ENCODE measurements at places on chromosomes 6 and 20.
A peak's percentile ranks its signal among the peaks of the same experiment; 100 is the strongest.

DNA sequence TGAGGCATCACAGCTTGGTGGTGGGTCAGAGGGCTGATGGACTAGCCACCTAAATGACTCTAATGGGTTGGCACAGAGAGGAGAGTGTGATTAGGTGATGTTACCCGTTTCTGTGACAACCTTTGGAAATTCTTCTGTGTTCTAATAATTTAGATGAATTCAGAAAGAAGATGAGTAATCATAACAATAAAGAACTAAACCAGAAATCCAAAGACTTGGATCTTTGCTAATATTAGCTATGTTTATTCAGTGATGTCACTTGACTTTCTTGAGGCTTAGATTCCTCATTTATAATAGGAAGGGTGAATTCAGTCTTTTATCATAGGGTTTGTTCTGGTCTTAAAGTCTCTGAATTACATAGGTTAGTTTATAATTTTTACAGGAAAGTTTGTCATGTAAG, 19.9 kb downstream of the CRYBG1 start:
- no peak for DNase-seq

GRCh38 chr20:53750827-53751619, 157.4 kb upstream of the ZNF217 start:
- peak; percentile 33 for DNase-seq

- peak; percentile 79 for DNase-seq
Observed at GRCh38 chr20:63102721-63103375, 96.1 kb upstream of the BHLHE23 start.

- DNase-seq, result no peak
Observed at GRCh38 chr6:163300838-163301237, 113.7 kb upstream of the QKI start.

GRCh38 chr6:27136978-27137814, 110.3 kb upstream of the PRSS16 start:
- DNase-seq, result no peak

- no peak for DNase-seq
Observed at GRCh38 chr6:131754088-131754487, 43.3 kb upstream of the CTAGE9 start.

GRCh38 chr20:20815711-20816455, 103.4 kb upstream of the RALGAPA2 start:
- no peak for DNase-seq

DNA sequence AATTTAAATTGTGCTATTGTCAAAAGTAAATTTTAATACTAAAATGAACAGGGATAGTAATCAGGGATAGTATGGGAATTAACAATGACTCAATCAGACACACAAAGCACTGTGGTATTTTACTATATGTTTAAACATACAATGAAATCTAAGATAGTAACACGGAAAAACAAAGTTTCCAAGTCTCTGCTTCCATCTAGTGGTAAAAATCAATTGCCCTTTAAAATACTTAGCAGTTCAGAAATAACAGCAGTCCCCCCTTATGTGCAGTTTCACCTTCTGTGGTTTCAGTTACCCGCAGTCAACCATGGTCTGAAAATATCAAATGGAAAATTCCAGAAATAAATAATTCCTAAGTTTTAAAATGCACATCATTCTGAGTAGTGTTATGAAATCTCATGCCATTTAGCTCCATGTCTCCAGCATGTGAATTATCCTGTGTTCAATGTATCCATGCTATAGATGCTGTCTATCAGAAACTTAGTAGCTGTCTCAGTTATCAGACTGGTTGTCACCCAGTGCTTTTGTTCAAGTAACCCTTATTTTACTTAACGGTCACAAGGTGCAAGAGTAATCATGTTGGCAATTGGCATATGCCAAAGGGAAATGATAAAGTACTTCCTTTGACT, 58.5 kb downstream of the AHI1 start:
- no peak for DNase-seq

DNA sequence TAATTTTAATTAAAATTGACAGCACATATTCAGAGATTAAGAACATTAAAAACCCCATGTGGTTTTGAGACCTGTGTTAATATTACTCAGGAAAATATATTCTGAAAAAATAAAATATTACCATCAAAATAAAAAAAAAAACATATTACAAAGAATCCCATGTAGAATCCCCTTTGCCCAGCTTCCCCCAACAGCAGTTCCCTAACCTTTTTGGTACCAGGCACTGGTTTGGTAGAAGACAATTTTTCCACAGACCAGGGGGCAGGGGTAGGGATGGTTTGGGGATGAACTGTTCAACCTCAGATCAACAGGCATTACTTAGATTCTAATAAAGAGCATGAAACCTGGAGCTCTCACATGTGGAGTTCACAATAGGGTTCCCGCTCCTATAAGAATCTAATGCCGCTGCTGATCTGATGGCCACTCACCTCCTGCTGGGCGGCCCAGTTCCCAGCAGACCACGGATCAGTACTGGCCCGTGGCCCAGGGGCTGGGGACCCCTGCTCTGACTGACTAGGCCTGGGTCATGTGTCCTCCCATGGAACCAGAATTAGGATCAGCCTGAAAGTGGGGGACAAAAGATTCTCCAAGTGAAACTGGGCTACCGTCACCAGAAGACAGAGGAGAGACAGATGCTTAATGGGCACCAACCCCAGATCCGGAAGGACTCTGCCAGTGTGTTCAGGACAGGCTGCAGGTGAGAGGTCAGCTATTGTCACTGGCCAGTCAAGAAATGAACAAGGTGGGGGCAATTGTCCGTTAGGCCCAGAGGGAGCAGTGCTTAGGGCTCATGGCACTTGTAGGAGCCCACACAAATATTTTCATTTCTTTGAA, 235.5 kb downstream of the PREX1 start:
- no peak for DNase-seq

DNA sequence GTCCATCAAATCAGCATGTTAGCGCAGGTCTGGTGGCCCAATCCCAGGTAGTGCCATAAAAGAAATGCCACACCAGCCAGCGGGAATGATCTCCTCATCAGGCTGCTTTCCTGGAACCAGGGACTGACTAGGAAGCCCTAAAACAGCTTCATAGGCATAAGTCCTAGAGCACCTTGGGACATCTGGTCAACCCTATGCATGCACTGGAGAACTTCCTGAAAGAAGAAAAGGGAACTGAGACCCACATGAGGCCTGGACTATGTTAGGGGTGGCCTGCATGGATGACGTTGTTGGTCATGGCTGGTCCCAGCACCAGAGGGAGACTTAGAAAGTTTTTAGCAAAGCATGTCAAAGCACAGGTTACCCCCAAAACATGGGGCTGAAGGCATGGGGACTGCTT, 7.6 kb upstream of the KCNK16 start:
- DNase-seq, result no peak

GRCh38 chr6:166667796-166668610, 41.0 kb upstream of the RPS6KA2 start:
- no peak for DNase-seq

GRCh38 chr6:169310983-169311382, 57.3 kb upstream of the THBS2 start:
- no peak for DNase-seq

DNA sequence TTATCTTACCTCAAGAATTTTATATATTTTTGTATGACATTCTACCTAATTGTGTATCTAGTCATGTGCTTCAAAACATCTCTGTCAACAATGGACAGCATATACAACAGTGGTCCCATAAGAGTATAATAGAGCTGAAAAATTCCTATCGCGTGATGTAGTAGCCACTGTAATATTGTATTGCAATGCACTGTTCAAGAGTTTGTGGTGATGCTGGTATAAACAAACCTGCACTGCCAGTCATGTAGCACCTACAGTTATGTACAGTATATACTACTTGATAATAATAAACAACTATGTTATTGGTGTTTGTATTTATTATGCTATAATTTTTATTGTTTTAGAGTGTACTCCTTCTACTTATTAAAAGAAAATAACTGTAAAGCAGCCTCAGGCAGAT, 672.7 kb downstream of the CD109 start:
- DNase-seq, result no peak

DNA sequence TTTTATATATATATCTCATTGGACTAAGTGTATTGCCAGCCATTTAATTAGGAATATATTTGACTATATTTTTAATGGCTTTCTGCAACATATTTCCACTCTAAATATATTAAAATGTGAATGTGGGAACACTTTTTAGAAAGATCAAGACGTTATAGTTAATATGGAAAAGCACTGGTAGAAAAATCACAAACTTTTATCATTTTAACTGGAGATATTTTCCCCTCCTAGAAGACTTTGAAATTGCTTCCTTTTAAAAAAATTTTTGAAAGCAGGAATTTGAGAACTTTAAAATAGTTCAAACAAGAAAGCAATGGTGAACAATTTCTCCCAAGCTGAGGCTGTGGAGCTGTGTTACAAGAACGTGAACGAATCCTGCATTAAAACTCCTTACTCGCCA, at the start of gene TAAR9:
Gene TAAR9 (plus strand): TSS at position 301 of the 400 bp plus-strand sequence. CDS start 13 bp downstream, at position 314.
- no peak for DNase-seq

- no peak for DNase-seq
Observed at GRCh38 chr6:104754788-104755409, 104.8 kb downstream of the HACE1 start.

- no peak for DNase-seq
Observed at GRCh38 chr6:3426927-3427686, 29.7 kb downstream of the SLC22A23 start.

GRCh38 chr6:118283766-118284165, 264.3 kb upstream of the PLN start:
- peak; percentile 19 for DNase-seq

GRCh38 chr6:46422619-46423018, 68.6 kb downstream of the RCAN2 start:
- no peak for DNase-seq

DNA sequence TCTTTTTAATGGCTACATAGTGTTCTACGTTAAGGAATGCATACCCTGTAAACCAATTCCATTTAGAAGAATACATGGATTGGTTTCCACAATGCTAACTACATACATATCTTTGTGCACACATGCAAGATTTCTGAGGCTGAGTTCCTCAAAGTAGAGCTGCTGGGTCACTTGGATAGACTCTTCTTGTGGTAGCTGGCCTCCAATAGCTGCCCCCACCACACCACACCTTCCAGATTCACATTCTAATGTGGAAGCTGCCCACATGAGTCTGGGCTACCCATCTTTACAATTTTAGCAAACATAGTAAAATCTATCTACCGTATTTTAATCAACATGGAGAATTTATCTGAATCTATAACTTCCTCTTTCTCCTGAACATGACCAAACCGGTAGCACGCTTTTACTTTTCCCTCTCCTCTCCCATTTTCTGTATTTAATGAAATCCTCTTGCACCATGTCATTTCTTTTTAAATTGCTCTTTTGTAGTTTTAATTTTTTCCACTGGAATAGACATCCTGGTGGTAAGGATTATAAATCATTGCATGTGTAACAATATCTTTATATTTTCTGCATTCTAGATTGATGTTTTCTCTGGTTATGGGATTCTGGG, 74.7 kb upstream of the CITED2 start:
- no peak for DNase-seq

DNA sequence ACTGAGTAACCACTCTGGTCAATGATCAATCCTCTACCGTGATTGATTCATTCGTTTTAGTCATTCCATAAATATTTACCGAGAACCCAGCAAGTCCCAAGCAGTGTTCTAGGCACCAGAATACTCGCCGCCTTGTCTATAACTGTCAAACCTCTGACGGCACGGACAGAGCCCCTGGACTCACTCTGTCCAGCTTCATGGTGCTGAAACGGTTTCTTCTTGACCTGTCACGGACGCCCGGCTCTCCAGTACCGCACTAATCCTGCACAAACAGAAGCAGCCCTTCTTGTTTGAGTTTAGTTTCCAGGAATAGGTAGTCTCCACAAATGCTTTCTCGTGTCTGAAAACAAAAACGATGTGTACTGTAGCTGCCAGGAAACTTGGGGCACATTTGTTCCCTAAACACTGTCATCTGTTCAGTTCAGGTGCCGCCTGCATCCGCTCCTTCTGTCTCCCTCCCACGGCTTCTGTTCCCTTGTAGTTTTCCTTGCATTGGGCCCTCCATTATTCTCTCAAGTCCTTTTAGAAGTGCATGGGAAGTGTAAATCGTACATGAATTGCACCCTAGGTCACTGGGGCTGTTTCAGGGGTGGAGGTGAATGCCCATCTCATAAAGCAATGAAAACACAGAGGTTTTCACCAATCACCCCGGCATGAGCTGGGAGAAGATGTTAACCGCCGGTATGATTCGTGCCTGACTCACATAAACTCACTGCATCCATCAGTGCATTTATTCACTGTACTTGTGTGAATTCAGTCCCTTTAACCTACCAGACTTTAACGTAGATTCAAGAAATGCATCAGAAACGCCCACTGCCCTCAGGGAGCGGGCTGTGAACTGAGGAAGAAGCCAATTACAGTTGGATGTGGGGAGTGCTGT, 209.3 kb upstream of the CDH4 start:
- DNase-seq, result no peak

DNA sequence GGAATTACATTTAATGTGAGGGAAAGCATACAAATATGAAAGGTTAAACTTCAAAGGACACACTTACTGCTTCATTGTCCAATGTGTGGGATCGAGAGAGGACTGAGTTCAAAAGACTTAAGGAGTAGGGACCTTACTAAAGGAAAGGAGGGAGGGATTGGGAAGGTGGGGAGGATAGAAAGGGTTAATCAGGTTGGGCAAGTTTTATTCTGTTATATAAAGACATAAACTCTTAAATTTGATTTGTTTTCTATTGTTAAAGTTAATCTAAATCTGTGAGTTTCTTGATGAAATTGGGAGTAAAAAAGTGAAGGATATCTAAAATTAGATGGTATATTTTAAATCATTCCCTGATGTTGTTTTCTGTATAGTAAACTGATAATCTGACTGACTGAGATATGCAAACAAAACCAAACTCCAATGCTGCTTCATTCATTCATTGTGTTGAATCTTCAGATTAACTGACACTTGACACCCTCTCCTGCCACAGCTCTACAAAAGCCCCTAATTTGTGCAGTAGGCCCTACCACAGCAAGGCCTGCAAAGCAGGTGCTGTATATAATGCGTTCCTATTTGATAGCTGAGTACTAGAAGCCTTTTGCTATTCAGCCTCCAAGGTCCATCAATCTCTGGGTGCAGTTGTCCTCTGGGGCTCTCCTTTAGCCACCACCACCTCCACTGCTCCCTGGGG, 1.3 kb upstream of the UBE2J1 start:
- no peak for DNase-seq

DNA sequence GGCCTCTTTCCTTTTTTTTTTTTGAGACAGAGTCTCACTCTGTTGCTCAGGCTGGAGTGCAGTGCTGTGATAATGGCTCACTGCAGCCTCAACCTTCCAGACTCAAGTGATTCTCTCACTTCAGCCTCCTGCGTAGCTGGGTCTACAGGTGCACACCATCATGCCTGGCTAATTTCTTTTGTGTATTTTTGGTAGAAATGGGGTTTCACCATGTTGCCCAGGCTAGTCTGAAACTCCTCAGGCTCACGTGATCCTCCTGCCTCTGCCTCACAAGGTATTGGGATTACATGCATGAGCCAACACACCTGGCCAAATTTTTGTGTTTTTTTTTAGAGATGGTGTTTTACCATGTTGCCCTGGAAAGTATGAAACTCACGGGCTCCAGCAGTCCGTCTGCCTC, 29.3 kb downstream of the SRC start:
- no peak for DNase-seq

Measured in stimulated activated CD4-positive, alpha-beta T cell treated with anti-CD3 and anti-CD28 coated beads, Interleukin-1b, Interleukin-23, amount 100 ng/mL, for 48 hours (primary cell).